ENCODE measurements at places on chromosomes 3 and 15.
A peak's percentile ranks its signal among the peaks of the same experiment; 100 is the strongest.

GRCh38 chr3:81516042-81516441 lies 245.4 kb downstream of the GBE1 start:
- no peak for DNase-seq

DNA sequence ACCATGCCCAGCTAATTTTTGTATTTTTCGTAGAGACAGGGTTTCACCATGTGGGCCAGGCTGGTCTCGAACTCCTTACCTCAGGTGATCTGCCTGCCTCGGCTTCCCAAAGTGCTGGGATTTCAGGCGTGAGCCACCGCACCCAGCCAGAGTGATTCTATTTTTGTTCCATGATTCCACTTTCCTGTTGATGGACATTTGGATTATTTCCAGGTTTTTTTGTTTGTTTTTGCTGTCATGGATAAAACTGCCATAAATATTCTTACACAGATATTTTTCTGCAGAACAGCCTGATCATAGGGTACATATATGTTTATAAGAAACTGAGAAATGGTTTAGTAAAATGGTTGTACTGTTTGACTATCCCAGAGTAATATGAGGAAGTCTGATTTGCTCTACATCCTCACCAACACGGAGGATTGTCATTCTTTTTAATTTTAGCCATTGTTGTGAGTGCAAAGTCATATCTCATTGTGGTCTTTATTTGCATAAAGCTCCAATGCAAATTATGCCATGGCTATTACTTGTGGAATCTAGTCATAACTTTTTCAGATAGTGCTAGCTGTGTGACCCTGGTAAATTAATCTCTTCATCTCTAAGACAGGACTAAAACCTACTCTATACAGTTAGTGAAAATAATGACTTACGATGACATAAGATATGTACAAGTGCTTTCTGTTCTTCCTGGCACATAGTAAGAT lies 42.7 kb downstream of the MAP6D1 start:
- no peak for DNase-seq

DNA sequence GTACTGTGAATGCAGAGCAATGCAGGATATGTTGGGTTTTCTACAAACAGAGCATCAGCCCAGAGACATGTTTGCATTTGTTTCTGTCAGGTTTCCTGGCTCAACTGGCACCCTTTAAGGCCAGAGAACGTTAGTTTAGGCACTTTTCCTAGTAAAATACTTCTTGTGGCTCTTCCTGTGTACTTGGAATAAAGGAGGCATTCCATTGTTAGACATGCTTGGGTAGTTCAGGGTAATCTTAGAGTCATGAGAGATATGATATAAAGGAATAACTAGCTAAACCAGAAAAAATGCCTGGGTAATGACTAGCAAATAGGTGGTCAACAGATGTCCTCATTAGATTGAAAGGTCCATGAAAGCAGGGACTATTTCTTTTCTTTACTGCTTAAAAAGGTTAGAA lies 60.4 kb upstream of the RBM5 start:
- no peak for DNase-seq

DNA sequence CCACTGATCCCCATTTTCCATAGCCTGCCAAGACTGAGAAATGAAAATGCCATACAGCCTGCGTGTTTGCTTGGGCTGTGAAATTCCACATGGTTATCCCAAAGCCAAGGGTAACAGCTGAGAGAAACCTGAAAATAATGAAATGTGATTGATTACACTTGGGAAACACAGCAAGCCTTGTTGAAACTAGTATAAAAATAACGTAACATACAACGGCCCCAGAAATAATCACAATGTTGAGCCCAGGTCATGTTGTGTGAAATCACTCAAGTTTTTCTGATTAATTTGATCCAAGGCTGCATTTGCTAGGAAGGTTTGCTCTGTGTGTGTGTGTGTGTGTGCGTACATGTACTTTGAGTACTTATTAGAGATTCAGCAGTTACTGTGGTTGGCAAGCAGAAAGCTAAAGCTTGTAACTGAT lies 269.0 kb downstream of the OXSM start:
- no peak for DNase-seq

DNA sequence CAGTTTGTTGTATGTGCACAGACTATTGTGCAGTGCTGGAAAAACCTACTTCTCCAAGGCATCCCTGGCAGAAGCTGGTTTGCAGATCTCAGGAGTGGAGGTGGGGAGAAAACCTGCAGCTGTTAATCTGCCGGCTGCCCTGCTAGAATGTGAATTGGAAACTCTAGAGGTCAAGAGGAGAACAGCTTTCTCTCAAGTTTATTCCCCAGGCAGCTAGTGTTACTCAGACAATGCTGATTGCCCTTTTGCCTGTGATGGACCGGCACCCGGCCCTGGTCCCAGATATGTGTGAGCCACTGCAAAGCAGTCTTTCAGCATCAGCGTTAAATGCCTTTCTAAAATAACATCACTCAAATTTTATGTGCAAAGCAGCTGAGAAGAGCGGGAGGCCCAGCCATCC lies 129.7 kb upstream of the TPM1 start:
- no peak for DNase-seq

DNA sequence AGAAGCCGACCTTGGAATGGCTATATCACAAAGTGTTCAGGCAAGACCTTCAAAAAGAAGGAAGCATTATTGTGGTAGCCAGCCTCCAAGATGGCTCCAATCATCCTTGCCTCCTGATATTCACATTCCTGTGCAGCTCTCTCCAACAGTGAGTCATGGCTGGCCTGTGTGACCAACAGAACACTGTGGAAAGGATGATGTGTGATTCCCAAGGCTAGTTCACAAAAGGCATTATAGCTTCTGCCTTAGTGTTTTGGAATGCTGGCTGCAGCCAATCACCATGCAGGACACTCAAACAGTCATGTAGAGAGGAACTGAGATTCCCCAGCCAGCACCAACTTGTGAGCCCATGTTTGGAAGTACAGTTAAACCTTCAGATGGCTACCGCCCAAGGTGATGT lies 102.6 kb downstream of the EFL1 start:
- DNase-seq = peak; percentile 94

GRCh38 chr3:14602006-14602803 lies 49.4 kb upstream of the CCDC174 start:
- DNase-seq = no peak

- DNase-seq = no peak
Measured at GRCh38 chr3:24582431-24583403, 88.1 kb upstream of the THRB start.

GRCh38 chr15:31317017-31317416 lies 9.6 kb upstream of the KLF13 start:
- DNase-seq = no peak

DNA sequence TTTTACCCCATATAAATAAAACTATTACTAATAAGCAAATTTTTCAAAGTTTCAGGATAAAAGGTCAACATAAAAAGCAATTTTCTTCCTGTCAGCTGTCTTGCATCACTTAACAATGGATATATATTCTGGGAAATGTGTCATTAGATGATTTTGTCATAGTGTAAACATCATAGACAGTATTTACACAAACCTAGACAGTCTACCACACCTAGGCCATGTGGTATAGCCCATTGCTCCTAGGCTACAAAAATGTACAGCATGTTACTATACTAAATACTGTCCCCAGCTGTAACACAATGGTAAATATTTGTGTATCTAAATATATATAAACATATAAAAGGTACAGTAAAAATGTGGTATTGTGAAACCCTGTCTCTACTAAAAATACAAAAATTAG lies 156.7 kb downstream of the ANO10 start:
- DNase-seq = no peak

GRCh38 chr3:157500232-157500631 lies 3.0 kb downstream of the VEPH1 start:
- no peak for DNase-seq

GRCh38 chr3:43859766-43860165 lies 169.0 kb downstream of the ABHD5 start:
- DNase-seq = no peak

- DNase-seq = no peak
Measured at GRCh38 chr15:72786676-72787345, 3.3 kb upstream of the ADPGK start.

- DNase-seq = no peak
Measured at GRCh38 chr15:69021895-69022294, 7.4 kb downstream of the NOX5 start.

- DNase-seq = no peak
Measured at GRCh38 chr3:186167646-186168395, 58.9 kb upstream of the ETV5 start.

DNA sequence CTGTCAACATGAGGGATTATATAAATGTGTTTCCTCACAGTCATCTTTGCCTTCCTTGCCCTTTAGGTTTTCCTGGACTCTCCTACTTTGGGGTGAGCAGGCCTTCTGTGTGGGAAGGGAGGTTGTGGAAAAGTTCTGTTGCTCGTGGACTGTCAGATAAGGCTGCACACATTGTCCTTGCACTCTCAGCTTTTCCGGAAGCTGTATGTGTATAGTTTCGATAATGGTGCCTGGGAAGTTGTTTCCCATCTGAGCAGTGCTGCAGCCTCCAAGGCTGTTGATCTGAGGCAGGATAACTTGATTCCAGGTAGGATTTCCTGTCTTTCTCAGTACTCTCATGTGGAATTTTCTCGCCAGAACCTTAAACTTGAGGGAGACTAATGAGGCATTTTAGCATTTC lies 297.8 kb upstream of the AZI2 start:
- DNase-seq = no peak

- DNase-seq = no peak
Measured at GRCh38 chr3:108833611-108834010, 11.0 kb downstream of the TRAT1 start.

- no peak for DNase-seq
Measured at GRCh38 chr3:160003520-160004128, 15.0 kb downstream of the IL12A start.

DNA sequence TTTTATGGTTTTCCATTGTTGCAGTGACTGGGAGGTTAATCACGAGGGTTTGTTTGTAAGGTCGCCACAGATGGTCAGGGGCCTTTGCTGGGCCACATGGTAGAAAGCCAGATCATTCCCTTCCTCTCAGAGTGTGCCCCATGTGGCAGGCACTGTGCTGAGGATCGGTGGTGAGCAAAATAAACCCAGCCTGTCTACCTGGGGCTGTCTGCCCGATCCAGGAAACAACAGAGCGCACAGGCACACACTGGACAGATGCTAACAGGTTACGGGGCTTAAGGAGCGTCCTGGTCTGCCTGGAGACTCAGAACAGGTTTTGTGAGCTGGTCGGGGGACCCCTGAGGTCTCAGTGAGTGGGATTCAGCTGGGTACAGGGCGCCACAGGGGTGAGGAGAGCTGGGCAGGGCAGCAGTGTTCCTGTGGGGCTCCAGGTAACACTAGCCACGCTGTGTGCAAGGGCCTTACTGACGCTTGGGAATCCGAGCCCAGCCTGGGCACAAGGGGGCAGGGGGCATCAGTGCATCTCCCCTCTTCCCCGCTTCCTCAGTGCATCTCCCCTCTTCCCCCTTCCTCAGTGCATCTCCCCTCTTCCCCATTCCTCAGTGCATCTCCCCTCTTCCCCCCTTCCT lies 136.4 kb downstream of the DNAJB8 start:
- DNase-seq = no peak

DNA sequence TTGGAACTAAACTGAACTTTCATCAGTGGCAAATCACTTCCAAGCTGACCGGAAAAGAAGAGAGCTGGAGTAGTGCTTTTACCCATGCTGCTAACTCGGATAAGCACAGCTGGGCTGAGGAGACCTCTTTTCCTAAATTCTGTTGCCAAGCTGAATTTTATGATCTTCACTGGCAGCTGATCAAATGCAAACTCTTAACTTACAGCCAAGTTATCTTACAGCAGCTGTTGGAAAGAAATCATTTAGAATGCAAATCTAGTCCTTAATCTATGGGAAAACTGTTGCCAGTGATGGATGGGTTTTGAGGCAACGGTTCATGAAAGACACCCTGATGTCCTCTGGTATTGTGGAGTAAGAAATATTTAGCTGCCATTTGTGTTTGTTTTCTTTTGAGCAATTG lies 216.5 kb downstream of the ZNF385D start:
- no peak for DNase-seq

DNA sequence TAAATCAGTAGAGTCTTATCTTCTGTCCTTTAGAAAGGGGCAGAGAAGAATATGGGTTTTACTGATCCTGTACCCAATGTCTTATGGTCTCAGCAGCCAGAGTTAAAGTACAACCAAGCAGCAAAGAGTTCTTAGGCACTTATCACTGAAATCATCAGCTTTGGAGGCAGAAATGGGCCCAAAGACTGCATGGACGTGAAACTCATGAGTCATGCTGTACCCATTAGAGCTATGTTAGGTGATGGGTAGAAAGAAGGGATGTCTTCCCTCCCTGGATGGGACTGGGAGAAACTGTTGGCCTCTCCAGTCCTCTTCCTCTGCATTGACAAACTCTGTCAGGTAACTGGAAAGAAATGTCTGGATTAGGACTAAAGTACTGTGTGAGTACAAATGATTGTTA lies 63.4 kb downstream of the EOMES start:
- DNase-seq = no peak

DNA sequence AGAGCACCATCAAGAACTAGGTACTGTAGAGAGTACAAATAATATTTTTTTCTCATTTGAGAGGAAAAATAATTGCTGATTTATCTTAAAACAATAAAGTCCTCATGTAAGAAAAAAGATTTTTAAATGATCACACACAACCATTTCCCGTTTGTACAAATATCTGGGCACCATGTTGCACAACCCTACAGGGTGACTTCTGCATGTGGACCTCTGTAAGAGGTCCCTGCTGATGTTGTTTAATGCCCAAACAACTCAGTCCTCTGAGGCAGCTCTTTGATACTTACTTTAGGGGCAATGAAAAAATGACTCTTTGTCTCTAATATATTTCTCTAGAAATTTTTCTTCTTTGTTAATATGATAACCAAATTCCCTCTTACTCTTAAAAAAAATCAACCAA lies 168.1 kb upstream of the SATB1 start:
- DNase-seq = no peak

DNA sequence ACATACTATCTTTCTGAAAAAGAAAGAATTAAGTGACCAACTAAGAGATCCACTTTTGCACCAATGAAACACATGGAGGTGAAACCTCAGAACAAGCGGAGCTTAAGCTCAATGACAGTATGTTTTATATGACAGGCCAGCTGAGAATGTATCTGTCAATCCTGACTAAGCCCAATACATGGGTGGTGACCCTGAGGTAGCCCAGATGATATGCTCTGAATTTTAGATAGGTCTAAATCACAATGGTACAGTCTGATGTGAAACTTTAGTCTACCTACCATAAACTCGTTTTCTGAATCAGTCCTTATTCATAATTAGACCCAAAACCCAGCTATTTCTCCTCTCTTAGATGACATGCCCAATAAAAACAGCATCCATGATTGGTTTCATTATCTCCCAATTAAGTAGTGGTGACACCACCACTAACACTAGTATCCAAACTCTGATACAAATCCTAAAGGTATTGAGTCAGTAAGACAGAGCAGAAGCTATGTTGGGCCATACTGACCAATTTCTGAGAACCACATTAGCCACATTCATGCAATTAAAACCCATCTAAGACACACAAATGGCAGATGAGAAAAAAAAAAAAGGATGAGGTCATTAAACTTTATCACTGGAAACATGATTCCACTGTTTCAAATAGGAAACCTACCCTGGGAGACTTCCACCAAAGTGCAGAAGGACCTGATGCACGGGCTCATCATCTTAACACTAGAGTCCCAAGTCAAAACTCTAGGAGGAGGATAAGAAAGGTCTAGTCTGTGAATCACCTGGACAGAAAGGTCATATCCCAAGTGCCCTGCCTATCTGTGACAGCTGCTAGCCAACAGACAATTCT lies 20.6 kb downstream of the CMTM6 start:
- no peak for DNase-seq
